ENCODE measurements at places on chromosomes 7 and 10. TPM values are rescaled to one million over a fixed set of nuclear protein-coding genes. Genes with fewer than 3 reads are reported as not detected.

The PPP1R3C gene
- 218 TPM for total RNA-seq

The PANK1 gene
- 17.7 TPM for total RNA-seq

The TBXAS1 gene
- total RNA-seq: 9.9 TPM

The CPEB3 gene
- total RNA-seq: 3.1 TPM

The TMEM140 gene
- 1.6 TPM for total RNA-seq

The SHTN1 gene
- 1.6 TPM for total RNA-seq

The OR6B1 gene
- not detected for total RNA-seq

The CNNM1 gene
- not detected for total RNA-seq

The HOXA10 gene
- total RNA-seq: 13.6 TPM

The NXPH1 gene
- total RNA-seq: not detected

The ADRA2A gene
- total RNA-seq: 2.1 TPM

The AGMO gene
- total RNA-seq: 3.1 TPM

The HIPK2 gene
- 5.7 TPM for total RNA-seq

The GFRA1 gene
- total RNA-seq: 24.0 TPM

The FXYD4 gene
- total RNA-seq: not detected

The UCMA gene
- total RNA-seq: 1.6 TPM

The BAMBI gene
- 4.2 TPM for total RNA-seq

The CCT6A gene
- 113 TPM for total RNA-seq

The WNT8B gene
- not detected for total RNA-seq

The KIAA1549 gene
- total RNA-seq: 4.2 TPM

The TRIM50 gene
- 0.52 TPM for total RNA-seq

The INHBA gene
- 4.7 TPM for total RNA-seq

The NKX1-2 gene
- not detected for total RNA-seq

The HECW1 gene
- not detected for total RNA-seq

The HOXA2 gene
- under 0.01 TPM for total RNA-seq

The C7orf33 gene
- total RNA-seq: not detected

The INTS1 gene
- total RNA-seq: 16.7 TPM

The INA gene
- not detected for total RNA-seq

The MICALL2 gene
- 3.1 TPM for total RNA-seq

The PLAC9 gene
- total RNA-seq: 36.5 TPM
